Stimulated activated CD8-positive, alpha-beta memory T cell treated with anti-CD3 and anti-CD28 coated beads, Interleukin-7, amount 100 ng/mL, for 24 hours (primary cell): ENCODE measurements at places on chromosomes 11 and 22.
A peak's percentile ranks its signal among the peaks of the same experiment; 100 is the strongest.

DNA sequence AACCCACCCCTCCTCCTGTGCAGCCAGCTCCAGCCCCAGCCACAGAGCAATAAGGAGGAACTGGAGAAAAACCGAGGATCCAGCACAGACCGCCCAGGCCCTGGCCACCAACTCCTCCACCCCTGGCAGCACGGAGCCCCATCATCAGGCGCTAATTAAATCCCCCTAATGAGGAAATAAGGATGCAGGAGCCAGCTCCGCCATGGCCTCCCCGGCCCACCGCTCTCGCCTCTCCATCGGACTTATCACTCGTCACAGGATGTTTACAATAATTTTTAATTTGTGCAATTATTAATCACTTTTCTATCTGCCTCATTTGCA, 42.6 kb downstream of the BUD13 start:
- DNase-seq = no peak

DNA sequence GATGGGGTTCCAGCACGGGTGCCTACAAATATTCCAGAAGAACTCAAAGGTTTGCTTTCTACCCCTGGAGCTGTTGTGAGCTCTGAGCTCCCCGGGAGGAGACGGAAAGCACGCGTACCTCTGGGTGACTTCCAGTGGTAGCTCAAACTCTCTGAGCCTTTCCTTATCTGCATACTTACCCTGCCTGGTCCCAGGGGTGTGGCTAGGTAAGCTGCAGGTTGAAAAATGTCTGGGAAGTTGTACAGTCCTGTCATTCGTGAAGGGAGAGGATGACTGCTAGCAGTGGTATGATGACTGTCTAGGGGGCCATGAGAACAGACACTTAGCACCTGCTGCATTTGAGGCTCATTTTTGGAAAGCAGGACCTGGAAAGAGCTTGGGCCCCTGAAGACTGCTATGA, 111.5 kb downstream of the DSCAML1 start:
- no peak for DNase-seq

DNA sequence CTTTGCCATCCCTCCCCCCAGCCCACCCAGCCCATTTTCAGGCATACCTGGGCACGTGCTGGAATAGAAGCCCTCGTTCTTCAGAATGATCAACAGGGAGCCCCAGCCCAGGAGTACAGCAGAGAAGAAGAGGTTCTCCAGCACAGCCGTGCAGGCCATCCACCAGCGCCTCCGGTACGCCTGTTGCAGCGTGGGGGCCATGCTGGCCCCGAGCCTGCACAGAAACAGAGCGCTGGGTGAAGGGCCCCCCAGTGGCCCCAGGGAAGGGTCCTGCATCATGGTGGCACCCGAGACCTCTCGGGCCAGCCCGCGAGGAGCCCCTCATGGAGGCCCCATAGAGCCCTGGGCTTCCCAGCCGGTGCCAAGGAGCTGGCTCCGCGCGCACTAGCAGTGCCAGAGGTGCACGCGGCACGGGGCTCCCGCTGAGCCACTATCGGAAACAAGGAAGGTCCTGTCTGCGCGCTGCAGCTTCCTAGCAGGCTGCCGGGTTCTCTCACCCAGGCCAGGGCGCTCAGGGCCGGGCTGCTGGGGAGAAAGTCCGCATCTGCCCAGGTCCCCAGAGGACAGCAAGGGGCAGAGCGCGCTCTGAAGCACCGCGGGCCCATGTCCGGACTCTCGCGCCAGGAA, 1.5 kb downstream of the SLC43A1 start:
- no peak for DNase-seq

- DNase-seq = no peak
Measured at GRCh38 chr22:50246242-50247175, 1.7 kb upstream of the TUBGCP6 start.

DNA sequence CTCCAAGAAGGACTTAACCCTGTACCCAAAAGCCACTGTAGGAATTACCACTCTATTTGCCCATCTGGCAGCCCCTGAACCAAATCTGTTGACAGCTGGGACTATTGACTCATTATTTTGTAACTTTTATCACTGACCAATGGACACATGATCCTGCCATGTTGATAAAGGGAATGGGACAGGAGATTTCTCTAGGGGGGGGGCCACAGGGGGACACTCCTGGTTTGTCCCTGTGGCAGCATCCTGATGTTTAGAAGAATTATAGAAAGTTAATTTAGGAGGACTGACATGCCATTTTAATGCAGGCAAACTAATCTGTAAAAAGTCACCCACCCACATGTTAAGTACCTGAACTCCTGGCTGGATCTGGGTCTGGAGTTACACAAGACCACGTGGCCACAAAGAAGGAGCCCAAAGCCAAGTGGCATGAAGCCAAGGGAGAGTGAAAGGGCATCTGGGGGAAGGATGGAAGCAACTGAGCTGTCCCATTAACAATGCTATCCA, 558.1 kb downstream of the ETS1 start:
- DNase-seq = no peak

GRCh38 chr11:936199-936598, 10.5 kb downstream of the AP2A2 start:
- no peak for DNase-seq

- no peak for DNase-seq
Measured at GRCh38 chr11:121588747-121589146, 136.0 kb upstream of the SORL1-AS1 start.

DNA sequence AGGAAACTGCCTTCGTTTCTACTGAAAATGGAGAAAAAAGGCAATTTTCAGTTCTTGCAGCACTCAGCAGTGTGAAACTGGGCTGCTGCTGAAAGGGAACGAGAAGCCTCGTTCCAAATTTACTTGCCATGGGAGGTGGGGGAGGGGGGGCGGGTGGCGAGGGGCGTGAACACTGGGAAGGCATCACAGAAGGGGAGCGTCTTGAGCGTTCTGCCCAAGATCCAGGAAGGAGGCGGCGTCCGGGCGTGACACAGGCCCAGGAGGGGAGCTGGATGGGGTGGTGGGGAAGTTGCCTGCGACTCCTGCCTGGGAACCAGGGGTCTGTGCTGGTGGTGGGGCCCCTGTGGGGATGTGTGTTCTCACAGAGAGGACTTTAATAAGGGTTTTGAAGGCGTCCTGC, 213.5 kb downstream of the CTTN start:
- DNase-seq = no peak

- DNase-seq = no peak
Measured at GRCh38 chr11:71410363-71410966, 37.7 kb downstream of the DHCR7 start.

GRCh38 chr11:115220423-115220822, 283.8 kb downstream of the CADM1 start:
- no peak for DNase-seq

- no peak for DNase-seq
Measured at GRCh38 chr11:93514712-93515111, 28.5 kb downstream of the SMCO4 start.

GRCh38 chr11:9386901-9387300, 2.4 kb downstream of the IPO7 start:
- no peak for DNase-seq

DNA sequence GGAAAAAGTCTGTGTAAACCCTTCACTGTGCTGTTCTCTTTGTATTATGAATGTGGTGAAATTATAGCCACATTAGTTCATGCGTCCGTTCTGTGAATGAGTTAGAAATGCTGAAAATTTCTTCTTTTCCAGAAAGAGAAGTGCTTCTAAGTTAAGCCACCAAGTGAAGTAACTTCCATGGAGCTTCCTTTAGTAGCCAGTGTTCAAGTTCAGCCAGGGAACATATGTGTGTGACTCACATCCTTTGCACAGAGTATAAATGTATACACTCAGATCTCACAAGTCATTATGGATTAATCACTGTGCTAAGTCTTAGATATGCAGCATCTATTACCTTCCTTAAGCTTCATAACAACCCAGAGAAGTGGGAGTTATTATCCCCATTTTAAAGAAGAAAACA, 3.1 kb upstream of the MMP8 start:
- no peak for DNase-seq

- DNase-seq = peak; percentile 14
Measured at GRCh38 chr22:36194971-36195370, 6.6 kb downstream of the APOL4 start.

DNA sequence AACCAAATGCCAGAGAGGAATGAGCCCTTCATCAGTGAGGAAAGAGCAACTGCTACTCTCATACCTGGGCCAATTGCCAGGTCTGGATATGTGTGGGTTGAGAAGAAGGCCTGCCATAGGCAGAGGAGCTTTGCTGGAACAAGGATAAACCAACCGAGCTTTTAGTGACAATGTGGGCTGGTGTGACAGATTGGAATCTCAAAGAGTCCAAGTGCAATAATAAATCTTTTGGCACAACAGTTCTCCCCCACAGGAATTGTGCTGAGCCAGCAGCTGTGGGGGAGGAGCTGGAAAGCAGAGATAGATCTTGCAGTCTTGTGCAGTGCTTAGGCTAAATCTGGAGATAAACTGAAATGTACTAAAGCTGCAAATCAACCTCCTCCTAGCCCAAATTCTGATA, 79.4 kb upstream of the ISX start:
- DNase-seq = no peak

DNA sequence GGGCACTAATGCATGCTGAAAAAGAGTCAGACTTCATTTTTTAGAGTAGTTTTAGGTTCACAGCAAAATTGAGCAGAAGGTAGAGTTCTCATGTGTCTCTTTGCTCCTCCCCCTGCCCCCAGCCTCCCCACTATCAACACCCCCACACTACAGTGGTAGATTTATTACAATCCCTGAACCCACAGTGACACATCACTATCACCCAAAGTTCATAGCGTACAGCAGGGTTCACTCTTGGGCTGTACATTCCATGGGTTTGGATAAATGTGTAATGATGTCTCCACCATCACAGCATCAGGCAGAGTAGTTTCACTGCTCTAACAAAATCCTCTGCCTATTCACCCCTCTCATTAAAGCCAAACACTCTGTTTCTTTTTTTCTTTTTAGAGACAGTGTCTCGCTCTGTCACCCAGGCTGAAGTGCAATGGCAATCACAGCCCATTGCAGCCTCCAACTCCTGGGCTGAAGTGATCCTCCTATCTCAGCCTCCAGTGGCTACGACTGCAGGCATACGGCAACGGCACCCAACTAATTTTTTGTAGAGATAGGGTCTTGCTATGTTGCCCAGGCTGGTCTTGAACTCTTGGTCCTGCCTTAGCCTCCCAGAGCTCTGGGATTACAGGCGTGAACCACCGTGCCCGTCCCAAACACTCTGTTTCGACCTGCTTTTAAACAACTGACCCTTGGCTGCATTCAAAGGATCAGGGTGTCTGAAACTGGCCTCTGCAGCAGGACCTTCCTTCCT, 4.1 kb downstream of the BEST1 start:
- no peak for DNase-seq

- no peak for DNase-seq
Measured at GRCh38 chr22:39925273-39925672, 24.4 kb downstream of the GRAP2 start.

- DNase-seq = no peak
Measured at GRCh38 chr11:8812438-8812837, 98.6 kb upstream of the AKIP1 start.

DNA sequence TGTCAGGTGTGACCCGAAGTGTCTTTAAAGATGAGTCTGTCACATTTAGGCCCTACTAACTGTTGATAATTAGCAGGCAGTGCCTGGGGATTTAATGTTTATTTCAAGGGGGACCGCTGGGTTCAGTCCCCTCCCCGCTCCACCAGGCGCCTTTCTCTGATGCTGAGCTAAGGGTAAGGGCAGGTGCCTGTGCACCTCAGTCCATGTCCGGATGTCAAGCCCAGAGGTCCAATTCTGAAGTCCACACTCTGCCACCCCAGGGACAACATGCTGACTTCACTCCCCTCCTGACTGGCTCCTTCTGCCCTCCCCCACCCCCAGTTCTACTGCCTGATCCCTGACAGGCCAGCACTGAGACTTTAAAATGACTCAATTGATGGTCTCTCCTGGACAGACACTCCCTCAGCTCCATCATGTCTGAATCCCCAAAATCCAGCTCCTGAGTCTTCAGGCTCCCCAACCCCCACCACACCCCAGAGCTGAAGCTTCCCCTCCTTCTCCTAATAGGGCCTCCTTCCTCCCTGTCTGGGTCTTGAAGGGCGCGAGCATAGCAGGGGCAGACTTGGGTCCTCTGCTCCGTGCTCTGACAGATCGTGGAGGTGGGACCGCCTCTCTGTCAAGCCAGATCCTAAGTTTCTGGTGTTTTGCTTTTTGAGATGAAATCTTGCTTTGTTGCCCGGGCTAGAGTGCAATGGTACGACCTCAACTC, 49.8 kb upstream of the ANO1 start:
- DNase-seq = no peak

- DNase-seq = no peak
Measured at GRCh38 chr11:47002390-47002789, 65.8 kb downstream of the CSTPP1 start.

DNA sequence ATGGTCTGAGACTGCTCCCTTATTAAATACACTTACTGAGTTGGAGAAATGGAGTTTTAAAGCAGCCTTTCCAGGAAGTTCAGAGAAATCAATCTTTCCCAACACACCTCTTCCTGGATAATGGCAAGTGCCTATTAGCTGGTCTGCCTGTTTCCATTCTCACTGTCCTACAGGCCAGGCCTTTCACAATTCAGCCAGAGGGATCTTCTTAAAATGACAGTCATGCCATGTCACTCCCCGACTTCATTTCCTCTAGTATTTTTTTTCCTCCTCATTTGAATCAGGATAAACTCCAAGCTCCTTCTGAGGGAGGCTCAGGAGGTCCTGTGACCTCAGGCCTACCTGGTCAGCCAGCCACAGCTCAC, 62.6 kb downstream of the FDX1 start:
- no peak for DNase-seq

DNA sequence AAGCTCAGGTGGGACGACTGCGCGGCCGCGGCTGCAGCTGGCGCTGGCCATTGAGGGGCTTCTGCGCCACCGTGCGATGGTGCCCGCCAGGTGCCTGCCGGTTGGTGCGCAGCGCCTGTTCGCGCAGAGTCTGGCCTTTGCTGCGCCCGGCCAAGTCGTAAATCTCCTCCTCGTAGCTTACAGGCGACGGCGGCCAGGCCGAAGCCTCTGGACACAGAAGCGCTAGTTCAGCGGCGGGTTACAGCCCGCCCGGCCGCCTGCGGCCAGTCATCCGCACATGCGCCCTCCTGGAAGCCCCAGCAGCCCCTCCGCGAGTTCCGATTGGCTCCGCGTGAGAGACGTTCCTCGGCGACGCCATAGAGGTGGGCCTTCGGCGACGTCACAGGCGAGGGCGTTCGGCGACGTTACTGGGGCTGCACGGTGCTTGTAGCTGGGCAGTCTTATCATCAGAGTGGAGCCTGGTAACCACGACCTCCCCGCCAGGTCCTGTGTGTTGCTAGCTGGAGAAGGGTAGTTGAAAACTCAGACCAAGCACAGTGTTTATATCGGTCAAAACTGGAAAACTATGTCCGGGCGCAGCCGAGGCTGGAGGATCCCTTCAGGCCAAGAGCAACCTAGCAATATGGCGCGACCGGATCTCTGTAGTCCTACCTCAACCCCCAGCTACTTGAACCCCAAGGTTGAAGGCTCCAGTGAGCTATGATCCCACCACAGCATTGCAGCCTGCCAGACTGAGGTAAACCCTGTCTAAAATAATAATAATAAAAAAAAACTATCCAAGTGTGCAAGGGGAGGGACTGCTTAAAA, 265.7 kb downstream of the OR4C45 start:
- DNase-seq = no peak
